ENCODE measurements at places on chromosomes 5 and 9. TPM values are rescaled to one million over a fixed set of nuclear protein-coding genes. Genes with fewer than 3 reads are reported as not detected.

DNA sequence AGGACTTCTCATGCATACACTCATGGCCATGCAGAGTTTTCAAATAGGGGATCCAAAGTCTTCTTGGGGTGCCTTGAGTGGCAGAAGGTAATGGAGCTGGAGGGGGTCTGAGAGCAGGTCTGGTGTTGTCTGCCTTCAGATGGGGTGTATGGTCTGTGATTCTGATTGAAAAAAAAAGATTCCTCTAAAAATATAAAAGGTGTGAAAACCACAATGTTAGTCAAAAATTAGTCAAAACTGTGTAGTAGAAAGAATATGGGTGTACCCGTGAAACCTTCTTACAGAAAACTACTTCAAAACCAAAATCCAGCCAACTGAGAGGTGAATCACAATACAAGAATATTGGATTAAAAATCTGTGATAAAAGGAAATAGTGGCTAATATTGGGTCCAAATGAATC, 20.1 kb downstream of the DOCK2 start:
- no peak for DNase-seq
- no peak overlapping the region for H3K4me3 ChIP-seq

GRCh38 chr9:68577774-68578591, 37.3 kb upstream of the TMEM252 start:
- H3K27ac ChIP-seq = no peak overlapping the region
- no peaks in the 10 kb centered on the region for H3K4me1 ChIP-seq
- no peaks in the 10 kb centered on the region for H3K36me3 ChIP-seq
- H3K27me3 ChIP-seq = no peaks in the 10 kb centered on the region
- DNase-seq = no peak

DNA sequence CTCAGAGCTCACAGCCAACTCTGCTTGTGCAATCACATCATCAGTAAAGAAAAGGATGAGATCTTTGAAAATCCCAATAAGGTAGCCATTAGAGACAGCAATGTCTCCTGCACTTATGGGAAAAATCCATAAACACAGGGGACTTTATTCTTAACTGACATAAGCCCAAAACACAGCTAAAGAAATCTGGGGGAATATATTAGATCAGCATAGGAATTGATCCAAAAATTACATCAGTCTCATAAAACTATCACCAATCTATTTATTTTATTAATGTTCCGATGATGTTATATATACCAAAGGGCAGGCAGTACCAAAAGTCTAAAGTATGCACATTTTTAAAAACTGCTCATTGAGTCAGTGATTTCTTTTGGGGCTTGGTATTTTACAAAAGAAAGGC, 6.9 kb downstream of the MRPS27 start:
- no peak overlapping the region for H3K4me3 ChIP-seq
- H3K27me3 ChIP-seq = no peaks in the 10 kb centered on the region
- H3K27ac ChIP-seq = no peak overlapping the region
- DNase-seq = no peak
- peaks cover 4% of the 10 kb centered on the region for H3K4me1 ChIP-seq

DNA sequence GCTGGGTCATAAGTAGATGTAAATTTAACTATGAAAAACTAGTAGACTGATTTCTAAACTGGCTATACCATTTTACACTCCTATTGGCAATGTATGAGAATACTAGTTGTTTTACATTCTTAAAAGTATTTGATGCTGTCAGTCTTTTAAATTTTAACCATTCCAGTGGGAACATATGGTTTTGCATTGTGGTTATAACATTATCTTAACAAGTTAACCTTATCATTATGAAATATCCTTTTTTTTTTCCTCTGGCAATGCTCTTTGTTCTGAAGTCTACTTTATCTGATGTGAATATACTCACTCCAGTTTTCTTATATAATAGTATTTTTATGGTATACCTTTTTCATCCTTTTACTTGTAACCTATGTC, 548.9 kb upstream of the CLINT1 start:
- no peak overlapping the region for H3K27ac ChIP-seq
- no peak overlapping the region for H3K4me3 ChIP-seq
- H3K36me3 ChIP-seq = no peaks in the 10 kb centered on the region
- H3K4me1 ChIP-seq = no peaks in the 10 kb centered on the region

DNA sequence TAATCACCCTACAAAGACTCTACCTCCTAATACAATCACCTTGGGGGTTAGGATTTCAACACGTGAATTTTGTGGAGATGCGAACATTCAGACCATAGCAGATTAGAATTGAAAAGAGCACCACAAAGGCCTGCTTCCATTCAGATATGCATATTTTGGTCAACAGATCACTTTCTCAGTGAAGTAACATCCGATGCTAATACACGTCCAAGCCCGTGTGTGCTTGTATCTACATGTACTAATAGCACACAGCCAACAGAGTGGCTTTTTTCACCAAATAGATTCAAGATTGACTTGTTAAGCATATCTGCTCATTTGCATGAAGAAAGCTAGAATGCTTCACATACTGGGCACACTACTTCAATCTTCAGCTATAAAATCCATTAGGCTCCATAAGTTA, 35.6 kb upstream of the SSBP2 start:
- no peaks in the 10 kb centered on the region for H3K27me3 ChIP-seq
- DNase-seq = no peak
- peak overlapping the region; percentile 72 for H3K27ac ChIP-seq
- no peaks in the 10 kb centered on the region for H3K36me3 ChIP-seq

GRCh38 chr9:119877306-119877705, 508.1 kb upstream of the BRINP1 start:
- H3K27ac ChIP-seq = no peak overlapping the region

DNA sequence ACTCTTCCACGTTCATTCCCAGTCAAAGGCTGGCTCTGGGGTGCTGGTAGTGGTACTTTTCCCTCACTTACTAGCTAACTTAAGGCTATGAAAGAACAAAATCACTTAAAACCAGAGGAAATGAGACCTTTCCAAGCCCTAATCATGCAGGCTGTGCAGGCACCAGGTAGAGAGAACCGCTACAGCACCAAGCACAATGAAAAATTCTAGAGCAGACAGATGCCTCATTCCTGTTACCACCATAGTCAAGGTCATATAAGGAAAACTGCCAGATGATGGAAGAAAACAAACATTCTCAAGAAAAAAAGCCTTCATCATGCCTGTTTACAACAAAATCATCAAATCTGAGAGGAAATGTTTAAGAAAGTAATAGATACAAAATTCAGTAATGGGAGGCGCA, 374.4 kb upstream of the PDE4D start:
- no peak overlapping the region for H3K4me3 ChIP-seq

- H3K27me3 ChIP-seq = no peaks in the 10 kb centered on the region
- DNase-seq = no peak
- peak overlapping the region; percentile 94 for H3K27ac ChIP-seq
- H3K4me1 ChIP-seq = peaks cover 13% of the 10 kb centered on the region
- peaks cover 26% of the 10 kb centered on the region for H3K36me3 ChIP-seq
Observed at GRCh38 chr9:113274474-113275156, 757 bp downstream of the CDC26 start.

- no peaks in the 10 kb centered on the region for H3K27me3 ChIP-seq
- no peaks in the 10 kb centered on the region for H3K36me3 ChIP-seq
- H3K4me1 ChIP-seq = no peaks in the 10 kb centered on the region
- DNase-seq = no peak
- no peak overlapping the region for H3K4me3 ChIP-seq
Observed at GRCh38 chr5:154547551-154547950, 69.5 kb upstream of the HAND1 start.

DNA sequence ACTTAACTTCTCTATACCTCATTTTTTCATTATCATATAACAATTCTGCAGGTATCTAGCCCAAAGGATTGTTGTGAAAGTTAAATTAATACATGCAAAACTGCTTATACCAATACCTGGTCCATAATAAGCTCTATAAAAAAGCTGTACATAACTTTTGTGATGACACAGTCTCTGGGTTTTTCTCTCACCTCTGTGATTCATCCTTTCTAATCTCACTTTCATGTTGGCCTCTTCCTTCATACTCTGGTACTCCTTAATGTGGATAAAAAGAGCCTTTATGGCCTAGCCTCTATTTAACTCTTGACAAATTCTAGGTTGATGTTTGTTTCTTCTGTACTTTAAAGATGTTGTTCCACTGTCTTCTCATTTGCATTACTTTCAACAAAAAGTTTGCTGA, 162.9 kb upstream of the ACOT12 start:
- no peaks in the 10 kb centered on the region for H3K4me1 ChIP-seq
- H3K4me3 ChIP-seq = no peak overlapping the region
- no peaks in the 10 kb centered on the region for H3K36me3 ChIP-seq
- H3K27me3 ChIP-seq = no peaks in the 10 kb centered on the region

DNA sequence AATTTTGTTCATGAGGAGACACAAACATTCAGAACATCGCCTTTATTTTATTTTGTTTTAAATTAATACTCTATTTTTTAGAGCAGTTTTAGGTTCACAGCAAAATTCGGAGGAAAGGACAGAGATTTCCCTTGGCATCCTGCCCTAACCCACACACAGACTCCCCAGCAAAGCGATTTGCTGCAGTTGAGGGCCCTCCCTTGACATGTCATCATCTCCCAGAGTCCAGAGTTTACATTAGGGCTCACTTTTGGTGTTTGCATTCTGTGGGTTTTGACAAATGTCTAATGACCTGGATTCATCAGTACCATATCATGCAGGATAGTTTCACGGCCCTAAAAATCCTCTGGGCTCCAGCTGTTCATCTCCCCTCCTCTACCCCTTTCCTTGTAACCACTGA, 33.6 kb upstream of the COL5A1 start:
- H3K27ac ChIP-seq = no peak overlapping the region
- H3K27me3 ChIP-seq = peaks cover 8% of the 10 kb centered on the region
- DNase-seq = no peak
- H3K4me3 ChIP-seq = no peak overlapping the region

GRCh38 chr5:122311961-122312590, at the start of gene SNCAIP:
Gene SNCAIP (plus strand): TSS chr5:122312237. CDS start chr5:122391135, 78,898 bp downstream.
- H3K4me1 ChIP-seq = peaks cover 3% of the 10 kb centered on the region
- H3K4me3 ChIP-seq = peak within 1 kb of the TSS; percentile 49
- peaks cover 53% of the 10 kb centered on the region for H3K27me3 ChIP-seq
- H3K27ac ChIP-seq = peak within 1 kb of the TSS; percentile 34

DNA sequence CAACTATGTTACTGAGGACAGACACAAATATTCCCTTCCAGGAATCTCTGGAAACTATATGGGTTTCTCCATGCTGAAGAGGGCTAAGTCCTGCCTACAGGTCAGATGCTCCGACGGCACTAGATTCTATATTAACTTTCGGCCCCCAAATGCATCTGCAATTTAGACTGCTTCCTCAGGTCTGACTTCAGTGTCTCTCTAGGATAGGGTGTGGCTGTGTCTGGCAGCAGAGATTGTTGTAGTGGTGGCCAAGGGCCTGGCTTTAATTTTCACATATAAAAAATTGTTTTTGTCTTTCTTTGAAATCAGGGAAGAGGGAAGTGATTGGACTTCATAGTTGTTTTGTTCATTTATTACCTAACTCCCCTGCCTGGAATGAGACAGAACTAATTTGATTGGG, 101.8 kb downstream of the PJA2 start:
- no peak overlapping the region for H3K4me3 ChIP-seq
- no peaks in the 10 kb centered on the region for H3K4me1 ChIP-seq
- no peak overlapping the region for H3K27ac ChIP-seq

DNA sequence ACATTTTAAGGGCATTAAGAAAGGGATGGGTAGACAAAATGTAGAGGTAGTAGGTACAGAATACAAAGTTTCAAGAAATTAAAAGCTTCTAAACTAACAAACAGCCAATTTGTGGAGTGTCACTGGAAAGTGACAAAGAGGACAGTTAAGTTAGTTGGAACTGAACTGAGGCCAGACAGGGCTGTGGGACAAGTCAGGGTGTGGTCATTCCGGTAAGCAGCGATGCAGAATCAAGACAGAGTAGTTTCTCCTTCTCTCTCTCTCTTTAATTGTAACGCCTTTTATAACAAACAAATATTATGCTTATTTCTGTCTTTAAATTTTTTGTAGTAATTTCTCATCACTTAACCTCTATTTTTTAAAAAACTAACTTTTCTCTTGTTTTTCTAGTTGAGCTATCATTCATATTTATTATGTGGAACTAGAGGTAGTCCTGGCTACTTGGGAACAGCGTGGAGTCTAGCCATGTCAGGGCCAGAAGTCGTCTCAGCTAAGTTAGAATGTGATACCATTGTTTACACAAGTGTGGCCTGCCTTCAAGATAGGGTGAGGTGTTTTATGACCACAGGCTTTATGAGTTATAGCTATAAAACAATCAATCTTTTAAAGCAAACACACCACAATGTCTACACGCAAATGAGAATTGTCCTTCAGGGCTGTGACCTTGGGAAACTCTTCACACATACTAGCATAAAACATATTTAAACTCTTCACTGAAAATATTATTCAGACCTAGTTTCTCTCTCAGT, 115.3 kb upstream of the CDKN2B start:
- H3K4me1 ChIP-seq = no peaks in the 10 kb centered on the region
- DNase-seq = no peak
- H3K4me3 ChIP-seq = no peak overlapping the region
- H3K36me3 ChIP-seq = no peaks in the 10 kb centered on the region
- no peak overlapping the region for H3K27ac ChIP-seq

- H3K4me3 ChIP-seq = no peak overlapping the region
- no peak for DNase-seq
- no peaks in the 10 kb centered on the region for H3K36me3 ChIP-seq
- no peaks in the 10 kb centered on the region for H3K4me1 ChIP-seq
Observed at GRCh38 chr5:42886635-42887034, 74.9 kb upstream of the SELENOP start.

GRCh38 chr9:37727013-37727412, 26.6 kb upstream of the TRMT10B start:
- DNase-seq = no peak
- no peak overlapping the region for H3K27ac ChIP-seq
- H3K36me3 ChIP-seq = no peaks in the 10 kb centered on the region
- H3K27me3 ChIP-seq = no peaks in the 10 kb centered on the region
- no peaks in the 10 kb centered on the region for H3K4me1 ChIP-seq

GRCh38 chr9:126150411-126151030, 176.1 kb upstream of the MVB12B start:
- peaks cover 4% of the 10 kb centered on the region for H3K4me1 ChIP-seq
- H3K4me3 ChIP-seq = no peak overlapping the region
- H3K27ac ChIP-seq = no peak overlapping the region
- peaks cover 60% of the 10 kb centered on the region for H3K27me3 ChIP-seq

- no peak overlapping the region for H3K27ac ChIP-seq
- no peaks in the 10 kb centered on the region for H3K36me3 ChIP-seq
- no peak for DNase-seq
- H3K27me3 ChIP-seq = no peaks in the 10 kb centered on the region
- H3K4me3 ChIP-seq = no peak overlapping the region
- H3K4me1 ChIP-seq = no peaks in the 10 kb centered on the region
Observed at GRCh38 chr5:13956471-13956870, 12.0 kb upstream of the DNAH5 start.

PPP3R2 gene
- not detected for total RNA-seq

ARID3C gene
- not detected for total RNA-seq

AJM1 gene
- total RNA-seq = 2.3 TPM

GPRIN1 gene
- total RNA-seq = 4.6 TPM

PCBD2 gene
- total RNA-seq = 8.4 TPM

CDH9 gene
- total RNA-seq = not detected
